ENCODE measurements at places on chromosomes 13 and 19.

DNA sequence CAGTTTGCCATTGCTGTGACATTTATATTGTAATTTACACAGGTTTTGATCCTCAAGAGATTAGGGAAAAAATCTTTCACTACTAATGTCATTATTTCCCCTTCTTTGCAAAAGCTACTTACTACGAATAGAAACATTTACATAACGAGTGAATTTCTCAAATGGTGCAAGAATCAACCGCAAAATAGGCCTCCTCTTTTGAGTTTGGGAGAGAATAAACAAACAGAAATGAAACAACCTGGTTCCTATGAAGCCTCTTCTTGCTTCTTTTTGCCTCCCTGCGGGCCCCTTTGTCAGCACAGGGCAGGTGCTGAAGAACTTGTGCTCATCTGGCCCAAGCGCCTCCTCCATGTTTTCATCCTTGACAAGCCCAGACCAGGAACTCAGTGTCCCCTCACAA lies 10.1 kb upstream of the GJA3 start:
- no peak for DNase-seq

- no peak for DNase-seq
Observed at GRCh38 chr19:38402623-38402966, 298 bp upstream of the FAM98C start.

DNA sequence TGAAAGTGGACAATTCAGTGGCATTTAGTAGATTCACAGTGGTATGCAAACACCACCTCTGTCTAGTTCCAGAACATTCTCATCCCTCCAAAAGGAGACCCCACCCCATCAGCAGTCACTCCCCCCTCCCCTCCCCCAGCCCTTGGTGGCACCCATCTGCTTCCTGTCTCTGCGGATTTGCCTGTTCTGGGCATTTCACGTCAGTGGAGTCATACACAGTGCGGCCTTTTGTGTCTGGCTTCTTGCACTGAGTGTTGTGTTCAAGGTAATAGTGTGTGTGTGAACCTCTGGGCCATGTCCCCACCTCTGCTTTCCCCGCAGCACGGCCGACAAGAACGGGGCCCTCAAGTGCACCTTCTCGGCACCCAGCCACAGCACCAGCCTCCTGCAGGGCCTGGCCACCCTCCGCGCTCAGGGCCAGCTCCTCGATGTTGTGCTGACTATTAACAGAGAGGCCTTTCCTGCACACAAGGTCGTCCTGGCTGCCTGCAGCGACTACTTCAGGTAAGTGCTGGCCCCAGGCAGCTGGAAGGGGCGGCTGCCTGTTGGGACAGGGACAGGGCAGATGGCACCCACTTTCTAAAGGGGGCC lies 19.4 kb upstream of the CRTC1 start:
- DNase-seq, result no peak

DNA sequence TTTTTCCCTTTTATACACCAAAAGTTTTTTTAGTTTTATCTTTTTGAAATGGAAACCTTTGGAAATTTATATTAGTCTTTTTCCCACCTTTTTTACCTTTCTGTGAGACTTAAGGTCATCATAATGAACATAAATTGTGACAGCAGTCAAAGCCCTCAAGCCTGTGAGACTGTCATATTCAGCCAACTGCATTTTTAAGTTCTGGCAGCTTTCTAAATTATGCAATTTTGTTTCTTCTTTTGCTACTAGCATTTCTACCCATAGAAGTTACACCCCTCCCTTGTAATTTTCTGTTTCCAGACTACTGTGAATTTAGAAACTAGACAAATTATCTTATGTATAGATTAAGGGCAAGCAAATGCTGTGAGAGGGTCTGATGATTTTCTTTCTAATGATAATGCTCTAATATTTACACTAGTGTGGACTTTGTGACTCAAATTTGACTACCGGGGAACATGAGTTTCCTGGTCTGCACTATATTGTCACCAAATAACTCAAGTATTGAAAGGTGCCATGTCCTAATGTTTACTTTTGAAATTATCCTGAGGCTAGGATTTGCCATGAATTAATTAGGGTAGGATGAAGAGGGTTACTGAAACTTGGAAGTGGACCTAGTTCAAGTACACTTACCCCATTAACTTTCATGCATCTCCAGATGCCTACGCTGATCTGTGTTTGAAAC lies 43.7 kb downstream of the FRY start:
- no peak for DNase-seq

- no peak for DNase-seq
Observed at GRCh38 chr13:46595136-46595884, 42.3 kb downstream of the LRCH1 start.

- DNase-seq, result no peak
Observed at GRCh38 chr19:31392464-31392863, 43.2 kb upstream of the TSHZ3 start.
